D721Med (cell line): ENCODE measurements at places on chromosomes 5 and 9.

GRCh38 chr9:37157726-37158377, 37.5 kb downstream of the ZCCHC7 start:
- DNase-seq = no peak

- DNase-seq = peak; percentile 33
Observed at GRCh38 chr9:32783168-32783891, at the start of gene TMEM215. TSS of gene TMEM215 (plus strand) at chr9:32783540. CDS start at chr9:32784184, 644 bp downstream.

DNA sequence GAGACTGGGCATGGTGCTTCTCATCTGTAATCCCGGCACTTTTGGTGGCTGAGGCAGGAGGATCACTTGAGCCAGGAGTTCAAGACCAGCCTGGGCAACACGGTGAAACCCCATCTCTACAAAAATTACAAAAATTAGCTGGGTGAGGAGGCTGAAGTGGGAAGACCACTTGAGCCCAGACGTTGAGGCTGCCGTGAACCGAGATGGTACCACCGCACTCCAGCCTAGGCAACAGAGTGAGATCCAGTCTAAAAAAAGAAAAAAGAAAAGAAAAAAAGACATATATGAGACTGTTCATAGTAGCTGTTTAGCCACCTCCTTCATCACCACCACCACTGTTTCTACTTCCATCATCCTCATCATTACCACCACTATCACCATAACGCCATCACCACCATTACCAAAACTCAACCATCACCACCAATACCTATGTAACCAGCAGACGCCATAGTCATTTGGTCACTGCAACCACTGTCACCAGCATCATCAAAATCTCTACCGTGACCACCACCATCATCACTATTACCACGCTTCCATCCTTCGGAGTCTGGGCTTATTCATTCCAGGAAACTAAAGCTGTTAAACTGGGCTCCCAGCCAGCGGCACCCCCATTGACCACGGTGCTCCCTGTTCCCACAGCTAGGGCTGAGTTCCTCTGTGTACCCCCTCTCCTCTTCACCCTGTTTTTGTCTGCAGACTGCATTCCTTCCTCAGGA, 8.4 kb upstream of the KIF12 start:
- no peak for DNase-seq

DNA sequence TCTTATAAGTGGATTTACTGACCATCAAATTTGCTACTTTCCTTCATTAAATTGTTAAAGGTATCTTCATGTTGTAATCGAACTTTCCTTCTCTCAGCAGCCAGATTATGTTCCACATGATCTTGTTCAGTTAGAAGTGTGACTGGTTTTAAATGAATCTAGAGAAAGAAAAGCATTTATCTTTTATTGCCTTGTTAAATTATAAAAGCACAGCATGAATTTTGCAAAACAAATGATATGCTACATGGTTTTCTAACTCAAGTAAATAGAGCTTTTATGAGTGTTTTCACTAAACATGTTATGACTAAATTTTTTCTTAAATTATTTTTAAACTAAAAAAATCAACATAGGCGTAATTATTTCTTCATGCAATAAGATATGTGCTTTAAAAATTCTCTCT, 34.1 kb downstream of the ACOT12 start:
- no peak for DNase-seq

DNA sequence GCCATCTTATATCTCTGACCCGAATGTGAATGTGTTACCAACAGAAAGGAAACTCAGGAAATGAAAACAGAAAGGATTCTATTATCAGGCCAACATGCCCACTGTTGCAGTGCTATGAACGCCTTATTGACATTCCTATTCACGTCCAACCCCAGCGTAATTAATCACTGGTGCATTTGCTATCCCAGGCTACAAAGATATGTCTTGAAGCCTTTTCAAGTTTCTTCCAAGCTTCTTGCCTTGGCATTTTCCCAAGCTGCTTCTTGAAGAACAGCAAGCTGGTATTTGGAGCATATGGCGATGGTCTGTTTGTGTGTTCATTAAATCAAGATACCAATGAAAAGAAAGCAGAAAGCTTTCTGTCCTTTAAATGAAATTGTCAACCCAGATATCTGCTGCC, 579.2 kb upstream of the ZNF462 start:
- no peak for DNase-seq

- no peak for DNase-seq
Observed at GRCh38 chr9:74755355-74755754, 132.4 kb downstream of the TRPM6 start.

- DNase-seq = no peak
Observed at GRCh38 chr9:132461971-132462370, 52.0 kb downstream of the CFAP77 start.

DNA sequence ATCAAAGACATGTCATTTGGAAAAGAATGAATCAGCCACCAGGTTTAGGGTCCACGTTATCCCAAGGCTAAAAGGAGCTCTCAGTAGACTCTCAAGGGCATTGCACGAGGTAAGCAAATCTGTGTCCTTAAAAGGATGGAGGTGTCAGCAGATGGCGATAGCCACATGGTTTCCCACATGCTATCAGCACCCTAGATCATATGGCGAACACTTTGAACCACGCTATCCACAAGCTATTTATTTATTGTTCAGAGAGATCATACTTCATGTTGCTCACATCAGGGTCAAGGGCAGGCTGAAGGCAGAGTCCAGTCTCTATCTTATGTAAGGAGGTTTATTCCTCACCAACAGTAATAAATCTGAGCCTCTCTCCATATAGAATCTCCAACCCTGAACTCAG, 43.7 kb downstream of the CDH6 start:
- DNase-seq = no peak
